A549 treated with ZK216348 at 1 μM for 4 hours (cell line): ENCODE measurements at places on chromosomes 12 and 14. TPM values are rescaled to one million over a fixed set of nuclear protein-coding genes. Genes with fewer than 3 reads are reported as not detected.

ITGA5 gene
- 158 to 252 TPM (median 197 TPM) in 5 replicates for total RNA-seq

EFCAB11 gene
- 10.6 to 19.0 TPM (median 14.0 TPM) in 5 replicates for total RNA-seq

SDR9C7 gene
- total RNA-seq = not detected in 5 replicates

DHRS2 gene
- total RNA-seq = 5.0 to 9.9 TPM (median 7.3 TPM) in 5 replicates

OR6C75 gene
- not detected in 5 replicates for total RNA-seq

MYH7 gene
- total RNA-seq = not detected in 5 replicates

KRT72 gene
- not detected in 5 replicates for total RNA-seq

BICDL1 gene
- 2.5 to 4.7 TPM (median 4.5 TPM) in 5 replicates for total RNA-seq

DEGS2 gene
- 0.91 to 2.0 TPM (median 1.6 TPM) in 5 replicates for total RNA-seq
